Activated T-helper 1 cell treated with anti-CD3 and anti-CD28 coated beads, Interleukin-2, amount 50 U/mL, for 16 hours (primary cell): ENCODE measurements at places on chromosomes 13 and 19.

DNA sequence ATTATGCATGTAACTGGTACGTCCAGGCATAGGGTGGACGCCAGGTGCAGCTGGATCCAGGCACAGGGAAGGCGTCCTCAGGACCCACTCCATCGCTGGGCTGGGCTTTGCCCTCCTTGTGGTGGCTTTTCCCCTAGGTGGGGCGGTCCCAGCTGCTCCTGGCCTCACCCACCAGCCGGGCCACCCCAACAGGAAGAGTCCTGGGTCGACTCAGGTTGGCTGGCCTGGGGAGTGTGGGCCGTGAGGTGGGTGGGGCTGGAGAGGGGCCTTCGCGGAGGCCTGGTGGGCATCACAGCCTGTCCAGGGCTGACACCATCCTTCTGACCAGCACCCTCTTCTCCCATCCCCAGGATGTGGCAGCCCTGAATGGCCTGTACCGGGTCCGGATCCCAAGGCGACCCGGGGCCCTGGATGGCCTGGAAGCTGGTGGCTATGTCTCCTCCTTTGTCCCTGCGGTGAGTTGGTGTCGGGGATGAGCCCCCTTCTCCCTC, 3.2 kb upstream of the GARIN5A start:
- no peak for DNase-seq

DNA sequence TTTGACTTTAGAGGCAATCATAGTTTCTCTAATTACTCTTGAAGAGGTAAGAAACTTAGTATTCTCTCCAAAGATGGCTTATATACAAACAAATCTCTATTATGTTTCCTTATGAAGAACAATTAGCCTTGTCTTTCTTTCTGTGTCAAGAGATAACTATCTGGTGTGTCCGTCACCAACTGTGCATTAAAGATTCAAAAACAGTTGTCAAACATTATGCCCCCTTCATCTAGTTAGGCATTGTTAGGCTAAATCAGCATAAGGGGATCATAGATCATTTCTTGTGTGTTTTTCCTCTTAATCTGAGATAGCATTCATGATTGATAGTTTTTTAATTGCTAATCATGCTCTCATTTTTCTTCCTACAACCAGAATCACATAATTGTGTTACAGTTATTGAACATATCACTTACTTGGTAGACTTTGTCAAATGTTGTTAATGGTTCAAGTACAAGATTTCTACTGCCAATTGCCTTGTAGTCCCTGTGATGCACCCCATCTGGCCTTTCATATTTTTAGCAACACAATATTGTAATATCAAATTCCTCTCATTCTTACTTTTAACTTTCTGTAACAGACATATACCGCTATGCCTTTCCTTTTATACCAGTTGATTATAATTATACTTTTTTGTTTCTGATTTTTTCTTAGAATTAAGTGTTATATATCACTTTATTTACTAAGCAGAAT, 612.7 kb downstream of the SLITRK6 start:
- DNase-seq, result no peak

GRCh38 chr19:40763963-40764362, 11.4 kb upstream of the MIA start:
- DNase-seq, result no peak

GRCh38 chr19:1084024-1084868, 10.9 kb downstream of the POLR2E start:
- no peak for DNase-seq

GRCh38 chr19:9406798-9407352, 28.5 kb downstream of the ZNF266 start:
- DNase-seq, result no peak

GRCh38 chr19:306151-306900, 15.1 kb upstream of the PLPP2 start:
- DNase-seq, result no peak

DNA sequence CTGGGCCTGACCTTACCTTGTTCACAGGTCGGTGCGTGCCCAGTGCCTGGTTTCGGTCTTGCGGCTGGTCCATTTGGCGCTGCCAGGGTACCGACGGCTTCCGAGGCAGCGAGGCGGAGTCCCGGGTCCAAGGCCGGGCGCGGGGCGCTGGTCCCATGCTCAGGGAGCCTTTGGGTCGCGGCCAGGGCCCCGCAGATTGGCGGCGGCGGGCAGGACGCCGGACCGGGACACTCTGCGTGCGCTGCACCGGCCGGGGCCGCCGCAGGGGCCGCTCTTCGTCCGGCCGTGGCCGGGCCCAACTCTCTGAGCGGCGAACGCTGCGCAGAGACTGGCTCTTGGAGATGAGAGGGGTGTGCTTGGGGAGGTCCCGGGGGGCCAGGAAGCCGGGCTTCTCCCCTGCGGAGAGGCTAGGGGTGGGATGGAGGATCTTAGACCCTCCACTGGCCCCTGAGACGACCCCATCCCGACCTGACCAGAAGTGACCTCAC, 3.4 kb upstream of the WIZ start:
- DNase-seq, result no peak

DNA sequence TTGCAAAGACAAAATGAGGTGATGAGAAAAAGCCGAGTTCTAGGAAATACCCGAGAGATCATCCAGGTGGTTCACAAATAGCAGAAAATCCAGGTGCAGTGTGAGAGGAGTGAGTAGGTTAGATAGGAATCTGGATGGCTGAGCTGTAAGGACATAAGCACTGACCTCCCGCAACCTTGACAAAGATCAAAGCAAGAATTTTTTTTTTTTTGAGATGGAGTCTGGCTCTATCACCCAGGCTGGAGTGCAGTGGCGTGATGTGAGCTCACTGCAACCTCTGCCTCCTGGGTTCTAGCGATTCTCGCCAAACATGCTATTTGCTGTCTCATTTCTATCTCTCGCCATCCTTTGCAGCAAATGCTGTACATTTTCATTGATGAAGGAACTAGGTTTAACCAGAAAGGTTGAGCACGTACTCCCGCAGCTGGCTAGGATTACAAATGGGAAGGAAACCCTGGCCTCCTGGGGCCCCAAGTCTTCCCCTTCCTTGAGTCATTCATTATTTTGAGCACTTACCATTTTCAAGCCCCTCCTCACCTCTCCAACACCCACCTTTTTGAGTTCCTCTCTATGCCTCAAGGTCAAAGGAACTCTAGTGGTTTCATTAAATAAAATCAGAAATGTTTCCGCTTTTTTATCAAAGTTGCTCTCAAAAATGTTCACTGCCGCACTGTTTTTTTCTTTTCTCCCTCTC, 38.8 kb downstream of the NLRP12 start:
- DNase-seq, result no peak

DNA sequence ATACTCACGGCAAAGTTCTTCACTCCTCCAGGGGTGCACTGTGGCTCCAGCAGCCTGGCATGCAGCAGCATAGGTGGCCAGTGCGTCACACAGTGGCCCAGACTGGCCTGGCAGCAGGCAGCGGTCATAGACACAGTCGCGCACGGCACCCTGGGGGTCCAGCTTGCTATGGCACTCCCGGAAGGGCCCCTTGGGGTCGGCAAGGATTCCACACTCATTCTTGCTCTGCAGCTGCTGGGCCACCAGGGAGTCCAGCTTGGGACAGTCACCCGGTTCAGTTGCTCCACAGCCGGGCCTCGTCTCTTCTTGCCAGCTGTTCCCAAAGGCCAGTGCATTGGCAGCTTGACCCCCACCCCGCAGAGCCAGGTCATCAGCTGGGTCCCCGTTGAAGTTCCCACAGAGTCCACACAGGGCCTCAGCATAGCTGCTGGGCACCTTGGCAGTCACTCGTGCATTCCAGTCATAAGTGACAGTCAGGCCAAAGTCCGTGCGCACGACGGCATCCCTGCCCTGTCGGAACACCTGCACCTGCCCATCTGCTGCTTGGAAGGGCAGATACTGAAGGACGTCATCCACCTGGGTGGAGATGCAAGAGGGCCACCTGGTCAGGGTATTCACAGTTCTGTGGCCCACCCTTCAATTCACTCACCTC, 20.6 kb downstream of the FCGBP start:
- DNase-seq, result no peak

GRCh38 chr19:2261438-2262172, 5.4 kb upstream of the JSRP1 start:
- DNase-seq, result no peak

DNA sequence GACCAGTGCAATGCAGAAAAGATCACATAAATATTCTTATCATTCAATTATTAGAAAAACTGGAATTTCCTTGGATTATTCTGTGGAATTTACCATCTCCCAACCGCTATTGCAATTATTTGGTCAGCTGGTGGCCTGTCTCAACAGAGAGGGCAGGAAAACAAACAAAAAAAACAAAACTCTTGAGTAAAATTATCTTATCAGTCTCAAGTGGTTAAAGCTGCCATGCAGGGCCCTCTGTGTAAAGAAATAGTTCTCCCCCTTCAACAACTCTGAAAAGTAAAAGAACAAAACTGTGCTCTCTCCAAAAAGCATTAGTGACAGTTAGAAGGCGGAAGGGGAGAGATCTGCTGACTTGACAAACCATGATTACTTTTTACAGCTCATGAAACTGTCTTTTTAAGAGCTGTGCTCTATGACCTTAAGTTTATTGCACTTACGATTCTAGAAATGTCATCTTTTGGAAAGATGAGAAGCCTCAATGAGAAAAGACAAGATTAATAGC, 152.3 kb downstream of the DLEU7 start:
- DNase-seq, result no peak

GRCh38 chr19:12886651-12886968, 391 bp downstream of the KLF1 start:
- no peak for DNase-seq

DNA sequence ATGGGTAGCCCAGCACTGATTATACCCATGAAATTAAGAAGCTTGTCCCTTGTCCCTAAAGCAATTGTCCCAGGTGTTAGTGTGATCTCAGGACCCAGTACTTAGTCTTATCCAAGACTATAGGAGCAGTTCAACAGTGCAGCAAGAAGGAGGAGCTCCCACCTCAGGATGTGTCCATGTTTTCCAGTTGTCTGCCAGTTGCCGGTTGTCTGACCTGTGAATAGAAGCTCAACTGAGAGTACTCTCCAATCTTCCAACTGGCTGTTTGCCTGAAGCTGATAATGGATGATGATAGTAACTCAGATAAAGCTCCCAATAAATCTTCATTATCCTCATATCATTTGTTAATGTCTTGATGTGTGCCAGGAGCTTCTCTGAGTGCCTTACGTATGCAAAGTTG, 107.2 kb upstream of the HTR2A start:
- no peak for DNase-seq

DNA sequence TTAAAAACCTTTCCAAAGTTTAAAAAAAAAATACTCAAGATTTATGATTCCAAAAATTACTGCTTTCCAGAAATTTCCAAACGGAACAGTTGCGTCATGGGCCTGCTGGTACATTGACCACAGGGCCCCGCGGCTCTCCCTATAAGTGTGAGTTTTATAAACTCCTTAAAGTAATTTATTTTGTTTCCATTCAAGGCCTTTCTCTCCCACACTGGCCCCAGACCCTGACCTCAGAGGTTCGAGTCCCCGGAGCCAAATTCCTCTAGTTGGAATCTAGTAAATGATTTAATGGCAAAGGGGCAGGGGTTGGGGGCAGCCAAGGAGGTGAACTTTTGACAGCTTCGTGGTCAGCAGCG, 97.5 kb downstream of the INSR start:
- no peak for DNase-seq

DNA sequence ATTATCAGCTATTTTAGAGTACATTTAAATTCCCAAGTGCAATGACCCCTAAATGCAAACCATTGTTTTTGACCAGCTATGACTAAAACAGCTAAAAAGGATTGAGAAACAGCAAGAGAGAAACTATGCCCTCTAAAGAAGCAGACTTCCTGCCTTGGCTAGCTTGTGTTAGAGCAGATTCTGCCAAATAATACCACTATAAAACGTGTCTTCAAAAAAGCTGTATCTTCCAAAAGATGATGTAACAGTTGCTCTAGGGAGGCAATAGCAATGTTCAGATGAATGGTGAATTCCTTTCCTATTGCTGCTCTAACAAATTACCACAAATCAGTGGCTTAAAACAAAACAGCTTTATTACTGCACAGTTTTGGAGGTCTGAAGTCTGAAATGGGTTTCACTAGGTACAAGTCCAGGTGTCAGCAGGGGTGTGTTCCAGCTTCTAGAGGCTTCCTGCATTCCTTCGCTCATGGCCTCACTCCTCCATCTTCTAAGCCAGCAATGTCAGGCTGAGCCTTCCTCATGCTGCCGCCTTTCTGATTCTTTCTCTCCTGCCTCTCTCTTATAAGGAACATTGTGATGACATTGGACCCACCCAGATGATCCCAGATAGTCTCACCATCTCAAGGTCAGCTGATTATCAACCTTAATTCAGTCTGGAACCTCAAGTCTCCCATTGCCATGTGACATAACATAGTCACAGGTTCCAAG, 84.5 kb downstream of the LRRC63 start:
- no peak for DNase-seq

DNA sequence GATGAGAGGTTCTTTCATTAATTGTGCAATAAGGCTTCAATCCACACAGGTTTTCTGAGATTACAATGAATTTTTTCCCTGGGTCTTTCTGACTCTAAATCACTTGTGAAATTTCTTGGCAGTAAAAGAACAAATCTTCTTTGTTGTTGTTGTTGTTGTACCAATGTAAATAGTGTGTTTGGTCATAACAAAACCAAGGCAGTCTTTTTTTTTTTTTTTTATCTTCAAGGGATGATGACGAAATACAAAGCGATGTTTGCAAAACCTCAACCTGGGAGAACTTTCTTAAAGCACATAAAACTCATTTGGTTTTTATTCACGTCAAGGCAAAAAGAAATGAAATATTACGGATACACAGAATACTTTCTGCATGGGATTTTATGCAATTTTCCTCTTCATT, 462.0 kb downstream of the LIG4 start:
- no peak for DNase-seq

DNA sequence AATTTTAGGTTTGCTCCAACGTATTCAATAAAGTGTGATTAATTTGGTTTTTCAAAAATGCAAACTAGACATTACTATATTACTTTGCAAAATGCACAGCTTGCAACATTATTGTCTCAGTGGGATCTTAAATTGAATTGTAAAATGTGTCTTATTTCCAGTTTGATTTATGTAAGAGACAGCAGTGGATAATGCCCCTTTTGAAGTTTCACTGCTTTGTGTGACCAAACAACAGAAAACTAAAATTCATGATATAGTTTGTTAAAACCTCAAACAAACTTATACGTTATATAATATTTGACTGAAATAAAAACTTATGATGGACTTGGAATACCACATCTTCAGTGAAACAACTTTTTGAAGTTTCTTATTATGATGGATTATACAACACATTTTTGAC, 279.8 kb downstream of the DACH1 start:
- DNase-seq, result no peak

- DNase-seq, result no peak
Observed at GRCh38 chr13:33258808-33259193, 26.8 kb downstream of the STARD13 start.

- no peak for DNase-seq
Observed at GRCh38 chr19:38678891-38679494, 31.5 kb downstream of the ACTN4 start.

- no peak for DNase-seq
Observed at GRCh38 chr19:57599377-57599760, 316 bp upstream of the ZNF530 start.

- DNase-seq, result no peak
Observed at GRCh38 chr19:19381007-19381926, 24.2 kb upstream of the GATAD2A start.

DNA sequence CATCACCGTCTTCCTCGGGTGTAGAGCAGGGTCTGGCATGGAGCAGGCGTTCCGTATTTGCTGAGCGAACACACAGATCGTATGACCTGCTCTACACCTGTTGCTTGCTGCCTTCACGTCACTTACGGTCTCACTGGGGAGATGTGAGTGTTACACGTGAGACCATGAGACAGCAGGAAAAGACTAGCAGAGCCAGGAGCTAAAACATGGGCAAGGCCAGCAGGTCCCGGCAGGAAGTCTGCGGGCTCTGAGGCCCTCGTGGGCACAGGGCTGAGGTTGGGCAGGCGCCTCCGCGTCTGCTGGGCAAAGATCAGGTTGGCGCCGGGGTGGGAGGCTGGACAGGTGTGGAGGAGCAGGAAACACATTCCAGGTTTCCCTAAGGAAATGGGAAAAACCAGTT, 19.7 kb upstream of the GTF3A start:
- no peak for DNase-seq
